ENCODE measurements at places on chromosomes 13 and 19.

GRCh38 chr19:32945260-32945659 is 26.5 kb downstream of the CEP89 start:
- no peak for DNase-seq

GRCh38 chr19:48510421-48511268 is 990 bp downstream of the LMTK3 start:
- DNase-seq, result no peak

- no peak for DNase-seq
These were observed 14.8 kb downstream of the CEBPG start for GRCh38 chr19:33388231-33388724.

- no peak for DNase-seq
These were observed at the start of gene BCAM for GRCh38 chr19:44808463-44809371. BCAM (plus strand) TSS chr19:44809103; CDS start chr19:44809125, 22 bp downstream.

DNA sequence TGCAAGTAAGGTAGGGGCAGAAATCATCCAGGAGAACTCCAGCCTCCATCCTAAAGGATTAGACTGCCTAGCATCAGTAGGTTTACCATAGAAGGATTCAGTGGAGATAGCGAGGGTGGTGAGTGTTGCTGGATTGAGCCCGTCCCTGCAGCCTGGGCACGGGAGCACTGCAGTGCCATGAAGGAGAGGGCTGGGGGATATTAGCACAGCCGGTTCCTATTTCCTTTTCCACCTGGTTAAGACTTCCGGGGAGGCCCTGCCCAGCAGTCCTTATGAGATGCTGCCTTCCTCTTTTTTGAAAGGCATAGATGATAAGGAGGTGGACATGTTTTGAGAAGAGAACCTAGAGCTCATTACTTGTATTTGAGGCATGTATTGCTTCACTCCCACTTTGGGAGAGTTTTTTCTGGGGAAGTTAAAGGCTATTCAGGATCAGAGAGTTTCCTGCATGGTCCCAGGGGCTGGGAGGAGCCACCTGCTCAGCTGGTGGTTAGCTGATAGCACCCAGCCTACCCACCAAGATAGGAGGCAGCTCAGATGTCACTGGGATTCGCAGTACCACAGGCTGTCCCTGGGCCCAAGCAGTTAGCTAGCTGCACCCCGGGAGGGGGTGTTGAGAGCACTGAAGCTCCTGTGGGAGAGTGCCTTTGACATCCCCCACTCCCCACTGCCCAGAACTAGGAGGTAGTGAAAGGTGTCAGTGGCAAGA is 17.2 kb downstream of the ACTN4 start:
- no peak for DNase-seq

GRCh38 chr19:11856596-11857250 is 8.2 kb downstream of the ZNF439 start:
- DNase-seq, result no peak

GRCh38 chr19:29655648-29656335 is 9.5 kb upstream of the PLEKHF1 start:
- DNase-seq, result no peak

DNA sequence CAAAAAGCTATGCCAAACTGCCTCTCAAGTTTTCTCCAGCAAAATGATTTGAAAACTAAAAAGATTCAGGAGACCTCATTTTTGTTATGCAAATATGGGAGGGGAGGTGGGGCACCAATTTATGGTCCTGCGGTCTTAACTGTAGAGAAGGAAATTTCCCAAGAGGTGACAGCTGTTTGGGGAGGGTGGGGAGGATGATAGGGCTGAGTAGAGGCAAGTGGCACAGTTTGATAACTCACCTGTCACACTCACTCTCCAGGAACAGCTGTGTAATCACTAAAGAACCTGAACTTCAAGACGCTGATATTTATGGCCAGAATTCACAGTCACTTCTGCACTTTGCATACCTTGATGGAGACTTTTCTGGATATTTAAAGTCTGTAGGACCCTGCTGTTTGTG is 232.9 kb upstream of the STARD13 start:
- DNase-seq, result peak; percentile 24

Measured in NCI-H187 treated with DMSO at 0.1 percent for 48 hours (cell line).